ENCODE measurements at places on chromosomes 2 and 18. TPM values are rescaled to one million over a fixed set of nuclear protein-coding genes. Genes with fewer than 3 reads are reported as not detected.

The AFF3 gene
- total RNA-seq = 43.6 TPM

The HOXD3 gene
- total RNA-seq = 7.3 TPM

The MYO5B gene
- total RNA-seq = 5.9 TPM

- no peak for DNase-seq
Measured at GRCh38 chr18:61975526-61976326, 82.9 kb upstream of the RNF152 start.

DNA sequence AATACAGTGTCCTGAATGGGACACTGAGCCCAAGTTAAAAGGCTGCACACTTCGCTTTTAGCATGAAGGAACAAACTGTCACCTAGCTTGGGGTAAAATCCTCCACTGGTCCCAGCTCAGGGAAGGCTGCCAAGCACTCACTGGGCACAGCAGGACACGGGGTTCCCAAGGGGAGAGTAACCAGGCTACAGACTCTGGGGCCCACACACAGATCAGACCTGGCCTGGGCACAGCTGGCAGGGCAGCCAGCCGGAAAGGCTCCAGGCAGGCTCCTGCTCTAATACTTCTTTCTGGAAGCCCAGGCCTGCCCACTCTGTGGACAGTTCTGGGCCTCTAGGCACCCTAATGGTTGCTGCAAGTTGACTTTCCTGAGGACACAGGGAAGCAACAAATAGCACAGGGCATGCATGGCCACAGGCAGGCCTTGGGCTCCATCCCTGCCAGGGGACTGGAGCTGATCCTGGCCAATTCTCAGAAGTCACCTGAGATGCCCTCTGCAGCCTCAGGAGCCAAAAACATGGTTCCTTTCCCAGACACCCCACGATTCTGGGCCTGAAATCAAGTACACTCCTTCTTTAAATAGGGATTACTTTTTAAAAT is 18.7 kb upstream of the SULT1C3 start:
- DNase-seq = no peak

Measured in spinal cord (tissue), 10 donors.